ENCODE measurements at places on chromosomes 1 and 21.

DNA sequence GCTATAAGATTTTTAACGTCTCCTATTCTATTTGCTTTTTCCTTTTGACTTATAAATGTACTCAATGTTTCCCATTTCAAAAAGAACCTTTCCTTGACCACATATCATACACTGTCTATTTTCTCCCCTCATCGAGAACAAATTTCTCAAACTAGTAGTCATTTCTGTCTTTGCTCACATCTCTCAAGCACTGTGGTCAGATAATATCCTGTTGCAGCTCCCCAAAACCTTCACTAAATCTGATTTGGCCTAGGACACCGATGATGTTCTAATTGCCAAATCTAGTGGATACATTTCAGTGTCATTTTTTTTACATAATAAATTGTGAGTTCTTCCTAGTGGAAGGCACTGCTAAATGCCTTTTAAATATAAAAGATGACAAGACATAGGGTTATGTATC lies 19.4 kb downstream of the CXADR start:
- DNase-seq = no peak

GRCh38 chr21:14753466-14754258 lies 207.5 kb upstream of the SAMSN1 start:
- no peak for DNase-seq

DNA sequence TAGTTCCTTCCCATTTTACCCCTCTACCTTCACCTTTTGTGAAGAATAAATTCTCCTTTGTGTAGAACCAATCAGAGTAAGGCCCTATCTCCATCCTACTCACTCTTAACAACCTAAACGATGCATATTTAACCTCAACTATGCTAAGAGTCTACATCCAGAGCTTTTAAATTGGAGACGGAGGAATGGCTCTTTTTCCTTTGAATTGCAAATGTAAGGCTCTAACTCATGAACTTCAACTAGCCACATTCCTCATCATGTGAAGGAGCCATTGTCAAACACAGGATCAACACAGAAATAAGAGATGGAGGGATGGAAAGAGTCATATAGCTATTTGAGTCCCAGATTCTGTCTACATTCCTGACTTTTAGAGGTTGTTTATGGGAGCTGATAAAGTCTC lies 18.2 kb downstream of the DEPDC1 start:
- DNase-seq = no peak

DNA sequence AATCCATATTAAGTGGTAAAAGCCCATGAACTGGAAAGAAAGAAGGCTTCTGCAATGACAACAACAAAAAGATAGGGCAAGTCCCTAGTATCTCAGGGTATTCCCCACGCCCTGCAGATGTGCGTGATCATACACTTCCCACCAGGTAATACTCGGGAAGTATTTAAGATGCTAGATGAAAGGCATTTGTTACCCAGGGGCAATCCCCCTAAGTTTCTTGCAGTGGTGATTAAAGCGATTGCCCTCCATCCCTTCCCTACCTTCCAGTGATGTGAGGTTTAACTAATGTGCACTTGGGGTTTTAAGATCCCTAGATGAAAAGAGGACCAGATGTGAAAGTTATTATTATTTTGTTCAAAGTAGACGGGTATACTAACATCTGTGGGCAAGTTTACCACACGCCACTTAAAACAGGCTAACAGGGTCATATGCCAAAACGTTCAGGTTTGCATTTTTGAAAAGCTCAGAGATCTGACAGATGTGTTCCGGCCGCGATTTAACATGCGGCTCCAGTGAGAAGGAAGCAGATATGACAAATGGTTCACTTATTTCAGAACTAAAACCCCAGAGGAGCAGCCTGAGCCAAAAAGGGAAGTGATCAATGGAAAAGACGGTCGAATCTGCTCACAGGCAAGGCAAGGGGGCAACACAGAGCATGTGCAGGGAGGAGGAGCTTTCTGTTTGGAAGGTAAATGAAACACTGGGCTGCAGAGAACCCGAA lies 17.4 kb downstream of the TIAM1 start:
- no peak for DNase-seq

- no peak for DNase-seq
Observed at GRCh38 chr1:65211331-65211730, 63.3 kb downstream of the AK4 start.

DNA sequence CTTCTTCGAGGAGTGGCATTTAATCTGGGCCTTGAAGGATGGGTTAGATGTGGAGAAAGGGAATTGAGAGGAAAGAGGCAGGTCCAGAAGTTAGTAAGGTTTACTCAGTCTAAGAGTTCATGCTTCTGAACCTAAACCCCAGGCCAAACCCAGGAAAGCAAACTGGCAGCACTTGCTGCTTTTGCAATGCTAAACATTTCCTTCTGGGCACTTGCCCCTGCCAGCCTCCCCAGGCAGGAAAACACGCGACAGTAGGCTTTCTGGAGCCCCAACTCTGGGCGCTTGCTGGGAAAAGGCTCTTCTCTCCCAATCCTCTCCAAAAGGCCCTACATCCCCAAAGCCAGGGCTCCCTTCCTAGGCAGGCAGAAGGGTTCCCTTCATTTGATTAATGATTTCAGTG lies 2.5 kb downstream of the OLFML2B start:
- no peak for DNase-seq

GRCh38 chr1:178875936-178876335 lies 5.1 kb upstream of the ANGPTL1 start:
- DNase-seq = no peak

DNA sequence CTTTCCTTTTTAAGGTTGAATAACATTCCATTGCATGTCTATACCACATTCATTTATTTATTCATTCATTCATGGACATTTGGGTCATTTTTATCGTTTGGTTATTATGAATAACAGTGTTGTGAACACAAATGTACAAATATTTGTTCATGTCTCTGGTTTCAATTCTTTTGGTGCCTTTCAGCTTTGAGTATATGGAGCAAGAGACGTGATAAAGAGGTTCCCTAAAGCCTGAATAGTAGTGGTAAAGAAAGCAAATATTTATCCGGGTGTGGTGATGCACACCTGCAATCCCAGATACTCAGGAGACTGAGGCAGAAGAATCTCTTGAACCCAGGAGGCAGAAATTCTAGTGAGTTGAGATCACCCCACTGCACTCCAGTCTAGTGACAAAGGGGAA lies 5.3 kb upstream of the RLF start:
- no peak for DNase-seq

GRCh38 chr1:25700626-25701025 lies 84.0 kb downstream of the MAN1C1 start:
- no peak for DNase-seq

GRCh38 chr1:156704930-156705320 lies 458 bp downstream of the CRABP2 start:
- DNase-seq = no peak

- DNase-seq = no peak
Observed at GRCh38 chr1:102838016-102838415, 270.3 kb downstream of the COL11A1 start.

- DNase-seq = no peak
Observed at GRCh38 chr1:231478811-231479210, 49.7 kb upstream of the TSNAX start.

- no peak for DNase-seq
Observed at GRCh38 chr1:223245411-223245810, 102.4 kb upstream of the TLR5 start.

DNA sequence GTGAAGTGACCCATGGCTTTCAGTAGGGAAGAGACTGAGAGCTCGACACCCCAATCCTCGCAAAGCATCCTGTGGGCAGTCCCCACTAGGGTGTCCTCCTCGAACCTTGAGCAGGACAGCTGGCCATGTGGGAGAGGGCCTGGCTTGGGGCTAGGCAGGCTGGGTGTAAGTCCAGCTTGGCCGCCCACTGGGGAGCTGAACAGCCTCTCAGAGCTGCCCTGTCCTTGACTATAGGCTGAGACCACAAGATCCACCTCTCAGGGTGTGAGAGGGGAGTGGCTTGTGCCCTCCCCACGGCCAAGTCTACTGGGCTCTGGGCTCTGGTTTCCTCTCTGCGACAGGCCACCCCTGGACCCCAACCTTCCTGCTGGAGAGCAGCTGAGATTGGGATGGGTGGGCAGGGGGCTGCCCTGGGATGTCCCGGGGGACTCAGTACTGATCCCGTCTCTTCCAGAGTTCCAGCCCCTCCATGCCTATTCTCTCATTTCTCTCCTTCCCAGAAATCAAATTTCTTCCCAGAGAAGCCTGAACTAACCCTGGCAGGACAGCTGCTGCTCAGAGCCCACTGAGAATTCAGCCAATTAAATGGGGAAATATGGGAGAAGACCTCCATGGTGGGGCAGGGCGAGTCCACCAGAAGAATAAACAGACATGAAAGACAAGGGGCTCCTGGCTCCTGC lies 282.9 kb downstream of the PTPRU start:
- no peak for DNase-seq

DNA sequence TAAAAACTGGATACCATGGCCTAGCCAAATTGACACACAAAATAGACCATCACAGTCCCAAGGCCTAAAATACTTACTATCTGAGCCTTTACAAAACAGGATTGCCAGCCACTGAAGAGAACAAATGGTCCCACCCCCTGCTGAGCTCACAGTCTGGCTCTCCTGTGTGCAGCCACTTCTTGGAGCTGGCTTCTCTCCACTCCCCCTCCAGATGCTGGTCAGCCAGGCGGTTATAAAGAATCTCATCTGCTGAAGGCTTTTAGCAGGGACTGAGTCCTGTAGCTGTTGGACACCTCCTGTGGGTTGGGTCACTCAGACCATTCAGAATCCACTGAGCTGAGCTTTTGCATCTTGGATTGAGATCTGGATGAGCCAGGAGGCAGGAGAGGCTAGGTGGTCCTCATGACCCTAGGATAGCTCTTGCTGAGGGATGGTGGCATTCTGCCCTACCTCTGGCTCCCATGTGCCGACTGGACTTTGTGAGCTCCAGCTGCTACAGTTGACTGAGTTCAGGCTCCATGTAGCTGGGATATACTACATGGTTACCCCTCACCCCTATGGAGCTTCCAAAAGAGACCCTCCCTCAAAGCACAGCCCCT lies 16.1 kb downstream of the OXCT2 start:
- no peak for DNase-seq

DNA sequence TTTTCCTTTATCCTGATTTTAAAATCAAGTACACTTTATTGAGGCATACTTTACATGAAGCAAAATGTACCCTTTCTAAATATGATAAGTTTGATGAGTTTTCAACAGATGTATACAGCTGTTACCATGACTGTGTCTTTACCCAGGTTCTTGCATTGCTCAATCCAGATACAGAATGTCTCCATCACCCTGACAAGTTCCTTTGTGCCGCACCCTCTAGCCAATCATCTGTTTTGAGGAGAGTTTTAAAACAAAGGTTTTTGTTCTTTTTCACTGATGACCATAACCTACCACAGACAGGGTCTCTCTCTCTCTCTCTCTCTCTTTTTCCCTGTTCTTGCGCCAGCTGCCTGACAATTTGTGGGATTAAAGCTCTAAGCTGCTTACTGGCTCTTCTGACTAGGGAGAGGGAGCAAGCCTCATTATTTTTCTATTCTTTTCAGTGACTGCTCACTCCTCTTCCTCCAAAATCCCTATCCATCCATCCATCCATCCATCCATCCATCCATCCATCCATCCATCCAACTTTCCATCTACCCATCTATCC lies 1.2 kb upstream of the KCNE1 start:
- DNase-seq = no peak

DNA sequence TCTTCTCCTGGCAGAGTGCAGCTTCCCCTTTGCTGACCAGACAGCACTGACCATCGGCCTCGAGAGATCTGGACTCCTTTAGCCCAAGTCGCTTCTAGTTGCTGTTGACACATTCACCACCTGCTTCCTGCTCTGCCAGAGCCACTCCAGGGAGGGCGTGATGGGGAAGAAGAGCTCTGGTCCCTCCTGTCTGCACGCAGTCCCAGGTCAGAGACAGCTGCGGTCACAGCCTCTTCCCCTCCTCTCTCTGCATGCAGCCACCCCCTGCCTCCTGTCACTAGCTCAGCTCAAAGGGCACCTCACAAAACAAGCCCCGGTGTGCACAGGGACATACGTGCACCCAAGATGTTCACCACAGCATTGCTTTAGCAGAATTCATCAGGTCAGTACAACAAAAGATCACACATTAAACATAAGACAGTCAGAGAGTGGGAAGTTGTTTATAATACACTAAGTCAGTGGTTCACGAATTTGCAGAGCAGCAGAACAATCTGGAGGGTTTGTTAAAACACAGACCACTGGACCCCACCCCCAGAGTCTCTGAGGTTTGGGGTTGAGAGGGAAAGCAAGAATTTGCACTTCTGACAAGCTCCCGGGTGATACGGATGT lies 132.9 kb downstream of the SYF2 start:
- no peak for DNase-seq

DNA sequence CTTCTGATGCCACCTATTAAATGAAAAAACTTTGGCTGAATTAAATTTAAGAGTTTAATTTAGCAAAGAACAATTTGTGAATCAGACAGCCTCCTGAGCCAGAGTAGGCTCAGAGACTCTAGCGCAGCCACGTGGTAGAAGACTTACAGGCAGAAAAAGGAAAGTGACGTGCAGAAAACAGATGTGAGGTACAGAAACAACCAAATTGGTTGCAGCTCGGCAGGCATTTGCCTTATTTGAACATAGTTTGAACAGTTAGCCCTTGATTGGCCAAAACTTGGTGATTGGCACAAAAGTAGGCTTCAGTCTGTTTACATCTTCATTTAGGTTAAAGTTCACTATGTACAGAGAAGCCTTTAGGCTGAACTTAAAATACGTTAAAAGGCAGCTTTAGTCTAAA lies 22.9 kb downstream of the TCP10L start:
- no peak for DNase-seq

- no peak for DNase-seq
Observed at GRCh38 chr1:55257958-55258357, 42.8 kb upstream of the USP24 start.

Data from stimulated activated CD4-positive, alpha-beta T cell treated with anti-CD3 and anti-CD28 coated beads, Interleukin-1b, Interleukin-23, amount 100 ng/mL, for 1 hour (primary cell).